Stimulated activated CD4-positive, alpha-beta T cell treated with anti-CD3 and anti-CD28 coated beads, Interleukin-1b, Interleukin-23, amount 100 ng/mL, for 1 hour (primary cell): ENCODE measurements at places on chromosomes 3 and 15.

DNA sequence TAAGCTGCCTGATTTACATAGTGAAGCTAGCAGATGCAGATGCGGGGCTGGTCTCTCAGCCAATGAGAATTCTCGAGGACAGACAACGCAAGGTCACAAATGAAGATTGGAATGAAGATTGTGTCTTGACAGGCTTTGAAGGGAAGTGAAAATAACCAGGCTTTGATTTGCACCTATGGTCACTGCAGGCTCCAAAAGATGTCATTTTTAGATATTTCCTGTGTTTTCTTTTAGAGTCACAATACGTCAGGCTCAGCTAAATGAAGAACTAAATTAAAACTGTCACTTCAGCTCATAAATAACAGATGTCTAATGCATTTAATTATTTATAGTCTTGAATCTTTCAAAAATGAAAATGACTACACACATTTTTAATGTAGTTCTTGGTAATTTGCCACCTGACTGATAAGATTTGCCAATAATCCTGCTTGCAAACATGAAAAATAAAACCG, 99.5 kb downstream of the SQOR start:
- no peak for DNase-seq

GRCh38 chr3:161427347-161427746, 56.0 kb upstream of the SPTSSB start:
- no peak for DNase-seq

GRCh38 chr3:24370352-24371090, 124.1 kb downstream of the THRB start:
- no peak for DNase-seq

DNA sequence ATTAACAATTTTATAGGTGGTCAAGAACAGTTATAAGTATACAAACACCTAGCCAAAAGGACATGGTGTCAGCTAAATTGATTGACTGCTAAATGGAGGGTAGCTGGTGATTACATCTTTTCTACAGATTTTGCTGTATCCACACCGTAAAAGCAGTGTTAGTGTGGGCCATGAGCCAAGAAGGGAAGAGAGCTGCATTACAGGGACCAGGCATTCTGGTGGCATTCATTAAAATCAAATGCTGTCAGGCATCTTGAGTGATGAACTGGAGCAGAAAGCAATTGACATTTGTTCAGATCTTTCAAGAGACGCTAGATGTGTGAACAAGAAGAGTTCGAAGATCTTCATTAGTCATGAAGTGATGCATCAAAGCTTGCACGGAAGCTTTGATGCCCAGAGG, 177.9 kb downstream of the ARPP21 start:
- DNase-seq: no peak

- DNase-seq: no peak
Observed at GRCh38 chr3:181056136-181056732, 66.7 kb upstream of the DNAJC19 start.

GRCh38 chr15:57676585-57676984, 29.9 kb upstream of the POLR2M start:
- no peak for DNase-seq

- DNase-seq: no peak
Observed at GRCh38 chr3:116836286-116836685, 126.7 kb downstream of the TUSC7 start.

DNA sequence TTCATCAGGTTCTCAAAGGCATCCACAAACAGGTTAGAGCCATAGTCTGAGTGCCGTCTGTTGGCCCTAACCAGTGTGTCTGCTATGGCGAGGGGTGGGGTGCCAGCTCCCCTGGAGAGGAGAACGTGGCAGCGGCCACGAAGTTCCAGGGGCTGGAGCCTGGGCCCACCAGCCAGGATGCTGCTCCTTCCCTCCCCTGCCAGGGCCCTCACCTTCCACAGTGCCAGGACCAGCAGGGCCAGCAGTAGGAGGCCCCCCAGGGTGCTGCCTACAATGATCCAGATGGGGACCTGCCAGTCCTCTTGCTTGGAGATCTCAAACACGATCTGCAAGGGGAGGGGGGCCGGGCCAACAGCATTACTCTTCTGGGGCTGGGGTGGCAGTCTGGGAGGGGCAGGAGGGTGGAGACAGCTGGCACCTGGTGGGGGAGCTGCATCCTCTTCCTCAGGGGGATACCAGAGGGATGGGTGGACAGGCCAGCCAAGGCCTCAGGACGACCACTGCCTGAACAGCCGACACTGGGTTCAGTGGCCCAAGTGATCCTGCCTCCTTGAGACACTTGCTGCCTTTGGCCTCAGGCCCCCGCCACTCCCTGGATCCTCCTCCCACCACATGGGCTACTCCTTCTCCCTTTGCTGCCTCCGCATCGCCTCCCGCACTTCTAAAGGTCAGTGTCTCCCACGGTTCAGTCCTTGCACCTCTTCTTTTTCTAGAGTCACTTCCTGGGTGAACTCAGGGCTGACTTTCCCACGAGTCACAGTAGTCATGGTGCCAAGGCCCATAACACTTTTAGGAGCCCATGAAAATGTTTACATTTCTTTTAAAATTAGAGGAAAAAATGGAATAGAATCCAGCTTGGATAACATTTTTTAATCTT, 26.3 kb downstream of the FEM1B start:
- DNase-seq: no peak

- no peak for DNase-seq
Observed at GRCh38 chr15:26890451-26890850, 23.6 kb downstream of the GABRA5 start.

- DNase-seq: no peak
Observed at GRCh38 chr3:39407259-39407629, 724 bp downstream of the RPSA start.

GRCh38 chr3:197354568-197355001, 56.2 kb upstream of the DLG1 start:
- DNase-seq: no peak

DNA sequence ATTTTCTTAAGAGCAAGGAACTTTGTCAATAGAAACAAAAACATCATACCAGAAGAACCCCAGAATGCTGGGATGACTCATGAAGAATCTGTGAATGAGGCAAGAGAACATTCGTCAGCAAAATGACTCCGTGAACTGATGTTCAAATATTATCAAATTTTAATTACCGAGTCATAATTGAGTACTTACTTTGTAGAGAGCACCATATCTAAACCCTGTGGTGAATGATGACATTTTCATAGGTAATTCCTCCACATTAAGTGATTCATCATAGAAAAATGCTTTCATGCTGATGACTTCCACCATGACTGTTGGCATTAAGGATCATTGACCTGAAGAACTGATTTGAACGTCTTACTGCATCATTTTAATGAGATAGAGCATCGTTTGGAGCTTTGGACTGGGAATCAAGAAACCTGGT, 56.3 kb downstream of the PPARG start:
- DNase-seq: no peak

GRCh38 chr15:84917452-84917851, 33.0 kb downstream of the SLC28A1 start:
- DNase-seq: no peak

- peak; percentile 48 for DNase-seq
Observed at GRCh38 chr3:50675179-50676030, 678 bp downstream of the DOCK3 start.

DNA sequence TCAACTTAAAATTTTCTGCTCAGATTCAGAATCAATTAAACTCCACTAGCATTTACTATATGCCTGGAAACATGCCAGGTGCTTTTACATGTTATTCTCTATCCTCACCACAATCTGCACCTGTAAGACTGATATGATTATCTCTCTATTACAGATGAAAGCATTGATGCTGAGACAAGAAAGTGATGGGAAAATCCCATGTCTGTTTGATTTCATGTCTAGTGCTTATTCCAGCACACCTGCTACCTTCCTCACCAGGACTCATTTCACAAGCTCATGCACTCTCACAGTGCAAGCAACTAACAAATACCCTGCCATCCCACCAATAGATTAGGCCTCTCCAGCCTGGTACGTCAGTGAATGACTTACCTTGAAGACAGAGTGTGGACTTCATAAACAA, 25.0 kb upstream of the BCL6 start:
- no peak for DNase-seq

DNA sequence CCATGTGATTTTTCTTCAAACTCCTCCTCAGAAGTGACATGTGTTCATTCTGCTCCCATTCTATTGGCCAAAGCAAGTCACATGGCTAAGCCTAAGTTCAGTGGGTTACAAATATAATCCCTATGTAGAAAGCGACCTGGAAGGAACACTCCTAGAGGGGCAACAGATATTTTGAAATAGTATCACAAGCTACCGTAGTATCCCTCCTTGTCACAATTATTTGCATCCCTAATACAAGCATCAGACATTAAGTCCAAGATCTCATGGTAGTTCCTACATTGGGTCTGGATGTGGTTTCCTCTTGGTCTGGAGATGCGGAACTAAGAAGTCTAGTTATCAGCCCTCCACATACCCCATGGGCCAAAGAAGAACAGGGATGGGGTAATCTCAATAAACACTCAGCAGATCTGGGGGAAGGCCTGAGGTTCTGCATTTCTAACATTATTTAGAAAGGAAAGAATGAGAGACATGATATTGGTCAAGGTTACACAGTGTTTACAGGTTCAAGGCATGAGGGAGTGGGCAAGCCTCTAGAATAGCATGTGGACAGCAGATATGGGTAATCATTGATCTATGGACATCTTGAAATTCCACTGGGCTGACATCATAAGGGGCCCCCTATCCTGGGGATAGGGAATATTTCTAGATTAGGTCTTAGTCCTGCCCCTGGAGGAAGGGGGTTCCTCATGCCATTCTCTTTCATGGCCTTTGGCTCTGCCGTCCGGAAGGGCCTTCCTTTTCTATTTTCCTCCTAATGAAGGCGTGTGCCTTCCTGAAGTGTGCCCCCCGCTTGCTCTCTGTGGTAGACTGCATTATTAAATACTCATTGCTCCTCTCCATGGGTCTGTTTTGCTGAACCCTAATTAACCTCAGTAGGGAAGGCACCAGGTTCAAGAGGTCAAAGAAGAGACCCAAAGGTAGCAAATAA, 17.8 kb upstream of the ABHD2 start:
- no peak for DNase-seq

GRCh38 chr3:177425042-177425441, 227.8 kb upstream of the TBL1XR1 start:
- DNase-seq: no peak

DNA sequence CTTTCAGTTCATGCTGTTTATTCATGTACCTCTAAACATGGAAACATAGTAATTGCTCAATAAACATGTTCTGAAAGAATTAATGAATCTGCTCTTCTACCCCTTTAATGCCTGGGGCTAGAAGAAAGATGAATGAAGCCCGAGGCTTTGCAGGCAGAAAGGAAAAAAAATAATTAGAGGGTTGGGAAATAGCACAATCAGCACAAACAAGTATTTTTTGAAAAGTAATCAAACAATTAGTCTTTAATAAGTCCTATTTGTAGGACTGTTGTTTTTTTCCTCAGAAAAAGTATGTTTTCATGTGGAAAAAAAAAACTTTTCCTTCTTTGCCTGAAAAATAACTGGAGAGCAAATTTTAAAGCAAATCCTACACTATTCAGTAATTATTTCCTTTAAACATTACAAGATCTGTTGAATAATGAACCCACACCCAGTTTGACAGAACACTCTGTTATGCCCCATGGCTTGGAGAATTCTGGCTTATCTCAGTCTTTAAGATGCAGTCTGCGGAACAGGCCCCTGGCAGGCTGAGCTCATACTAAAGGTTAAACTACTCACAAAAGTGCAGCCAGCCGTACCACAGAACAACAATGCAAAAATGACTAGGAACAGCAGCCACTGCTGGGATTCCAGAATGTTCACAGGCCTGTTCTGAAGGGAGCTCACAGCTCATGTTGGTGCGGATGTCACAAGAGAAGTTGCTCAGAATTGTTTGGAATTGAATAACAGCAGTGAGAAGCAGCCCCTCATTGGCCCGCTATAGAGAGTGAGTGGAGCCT, 79.2 kb downstream of the ABI3BP start:
- DNase-seq: no peak

DNA sequence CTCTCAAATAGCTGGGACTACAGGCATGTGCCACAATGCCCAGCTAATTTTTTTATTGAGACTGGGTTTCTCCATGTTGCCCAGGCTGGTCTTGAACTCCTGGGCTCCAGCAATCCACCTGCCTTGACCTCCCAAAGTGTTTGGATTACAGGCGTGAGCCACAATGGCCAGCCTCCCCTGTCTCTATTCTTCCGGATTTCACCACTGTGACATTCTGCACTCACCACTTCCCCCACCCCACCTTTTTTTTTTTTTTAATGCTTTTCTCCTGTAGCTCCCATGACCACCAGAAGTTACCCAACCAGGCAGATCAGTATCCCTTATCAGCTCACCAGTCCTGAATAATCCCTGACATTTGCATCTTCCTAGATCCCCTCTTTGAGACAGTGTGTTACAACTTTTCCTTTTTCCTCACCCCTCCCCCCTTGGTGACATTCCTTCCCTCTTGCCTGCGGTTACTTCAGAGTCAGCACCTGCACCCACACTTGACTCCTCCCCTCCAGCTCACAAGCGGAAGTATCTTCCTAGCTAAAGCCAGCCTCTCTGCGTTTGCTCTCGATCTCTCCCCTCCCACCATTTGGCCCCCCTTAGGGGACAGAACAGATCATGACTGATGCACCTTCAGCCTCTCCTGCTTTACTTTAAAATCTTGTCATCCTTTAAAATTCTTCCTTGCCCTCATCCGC, 13.5 kb upstream of the ZNF592 start:
- DNase-seq: no peak

GRCh38 chr3:39193391-39193790, 996 bp upstream of the XIRP1 start:
- DNase-seq: no peak

GRCh38 chr15:96261575-96262034, 68.9 kb upstream of the NR2F2 start:
- DNase-seq: no peak

GRCh38 chr15:45201869-45202268, 14.1 kb upstream of the SHF start:
- no peak for DNase-seq

DNA sequence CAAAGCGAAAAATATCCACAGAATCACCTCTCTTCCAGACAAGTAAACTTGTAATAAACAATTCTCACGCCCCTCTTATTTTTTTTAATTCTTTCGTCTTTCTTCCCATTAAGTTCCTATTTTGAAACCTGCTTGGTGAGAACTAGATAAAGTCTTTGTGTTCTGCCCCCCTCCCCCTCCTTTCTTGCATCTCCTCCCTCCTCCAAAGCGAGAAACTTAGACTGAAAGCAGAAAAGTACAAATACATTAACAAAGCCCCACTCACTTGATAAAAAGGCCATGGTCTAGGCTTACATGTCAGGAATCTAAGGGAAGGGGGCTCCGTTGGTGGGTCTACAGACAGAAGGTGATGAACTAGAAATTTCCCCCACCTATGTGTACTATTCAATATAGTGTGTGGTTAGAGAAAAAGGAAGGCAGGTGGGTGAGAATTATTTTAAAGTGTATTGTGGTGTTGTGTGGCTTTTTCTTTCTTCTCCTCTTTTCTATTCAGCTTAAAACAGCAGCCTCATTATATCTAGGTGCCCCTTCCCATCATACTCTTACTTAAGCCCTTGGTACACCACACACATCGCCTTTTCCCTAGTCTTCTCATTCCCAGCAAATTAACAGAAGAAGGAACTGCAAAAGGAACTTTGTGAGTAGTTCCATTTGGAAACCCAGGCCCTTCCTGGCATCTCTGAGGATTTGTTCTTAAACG, 215.3 kb downstream of the MEIS2 start:
- no peak for DNase-seq
